ENCODE measurements at places on chromosomes 11 and 22.

DNA sequence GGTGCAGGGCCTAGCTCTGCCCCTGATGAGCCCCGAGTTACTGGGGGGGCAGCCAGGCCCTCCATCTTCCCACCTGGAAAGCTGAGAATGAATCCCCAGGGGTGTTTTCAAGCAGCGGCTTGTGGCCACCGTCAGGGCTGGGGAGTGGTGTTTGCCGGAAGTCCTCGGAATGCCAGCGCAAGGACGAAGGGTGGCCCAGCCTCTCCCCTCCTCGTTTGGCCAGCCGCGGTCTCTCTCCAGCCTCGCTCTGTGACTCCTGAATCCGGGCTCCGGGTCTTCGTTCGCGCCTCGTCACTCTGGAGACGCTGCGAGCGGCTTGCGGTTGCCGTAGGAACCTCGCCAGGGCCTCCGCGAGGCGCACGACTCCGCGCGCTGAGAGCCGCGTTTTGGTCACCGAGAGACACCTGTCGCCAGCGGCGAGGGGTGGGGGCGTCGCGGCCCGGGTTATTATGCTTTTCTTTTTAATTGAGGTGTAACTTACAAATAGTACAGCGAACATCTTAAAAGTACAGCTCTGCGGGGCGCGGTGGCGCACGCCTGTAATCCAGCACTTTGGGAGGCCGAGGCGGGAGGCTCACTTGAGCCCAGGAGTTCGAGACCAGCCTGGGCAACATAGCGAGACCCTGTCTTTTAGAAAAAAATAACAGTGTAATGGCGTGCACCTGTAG is 6.3 kb upstream of the KDELR3 start:
- DNase-seq, result peak; percentile 30

GRCh38 chr11:742156-742546 is 5.1 kb upstream of the TALDO1 start:
- DNase-seq, result no peak

DNA sequence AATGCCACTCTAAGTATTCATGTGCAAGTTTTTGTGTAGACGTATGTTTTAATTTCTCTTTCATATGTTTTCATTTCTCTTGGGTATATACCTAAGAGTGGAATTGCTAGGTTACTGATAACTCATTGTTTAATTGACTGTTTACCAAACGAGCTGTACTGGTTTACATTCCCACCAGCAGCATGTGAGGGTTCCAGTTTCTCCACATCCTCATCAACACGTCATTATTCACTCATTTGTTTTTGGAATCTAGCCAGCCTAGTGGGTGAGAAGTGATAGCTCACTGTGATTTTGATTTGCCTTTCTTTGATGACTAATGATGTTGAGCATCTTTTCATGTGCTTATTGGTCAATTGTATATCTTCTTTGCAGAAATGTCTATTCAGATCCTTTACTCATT is 4.0 kb downstream of the ANKRD13D start:
- no peak for DNase-seq

- DNase-seq, result no peak
Measured at GRCh38 chr11:40125054-40125453, 1334.4 kb downstream of the LRRC4C start.

- DNase-seq, result no peak
Measured at GRCh38 chr11:17694494-17695110, 24.8 kb upstream of the MYOD1 start.

DNA sequence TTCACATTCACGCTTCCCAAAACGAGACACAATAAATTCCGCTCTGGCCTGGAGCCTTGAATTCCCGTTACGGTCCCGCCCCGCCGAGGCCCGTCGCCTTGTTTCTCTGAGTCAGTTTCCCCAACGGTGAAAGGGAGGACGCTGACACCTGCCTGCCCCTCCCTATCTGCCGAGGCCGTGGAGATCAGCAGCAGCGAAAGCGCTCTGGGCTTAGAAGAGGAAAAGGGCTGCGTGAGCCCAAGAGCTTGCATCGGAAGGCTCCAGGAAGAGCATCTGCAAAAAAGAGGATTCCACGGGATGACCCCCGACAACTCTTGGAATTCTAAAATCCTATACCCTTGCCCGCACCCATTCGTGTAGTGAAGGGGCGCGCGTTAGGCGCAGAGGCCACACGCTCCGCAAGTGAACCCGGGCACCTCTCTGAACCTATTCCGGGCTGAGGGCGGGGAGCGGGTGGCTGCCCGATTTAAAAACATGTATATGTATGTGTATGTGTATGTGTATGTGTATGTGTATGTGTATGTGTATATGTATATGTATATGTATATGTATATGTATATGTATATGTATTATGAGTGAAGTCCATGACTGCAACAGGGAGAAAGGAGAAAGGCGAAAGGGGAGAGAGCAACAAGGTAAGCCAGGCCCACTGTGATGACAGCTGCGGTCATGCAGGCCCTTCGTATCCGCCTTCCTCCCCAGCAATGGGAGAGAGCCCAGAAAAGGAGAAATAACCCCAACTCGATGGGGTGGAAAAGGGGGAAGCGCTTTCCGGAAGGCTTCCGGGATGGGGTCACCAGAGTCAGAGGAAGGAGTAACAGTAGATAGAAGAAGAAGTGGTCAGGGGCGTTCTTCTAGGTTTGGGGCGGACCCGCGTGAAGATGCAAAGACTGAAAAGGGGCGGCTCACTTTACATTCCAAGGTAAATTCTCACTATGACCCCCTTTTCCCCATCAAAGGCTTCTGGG is 948 bp upstream of the MRTFA start:
- peak; percentile 23 for DNase-seq
